ENCODE measurements at places on chromosomes 12 and 14.
A peak's percentile ranks its signal among the peaks of the same experiment; 100 is the strongest.

GRCh38 chr14:34043627-34044372 lies 92.9 kb upstream of the EGLN3 start:
- DNase-seq: peak; percentile 27

DNA sequence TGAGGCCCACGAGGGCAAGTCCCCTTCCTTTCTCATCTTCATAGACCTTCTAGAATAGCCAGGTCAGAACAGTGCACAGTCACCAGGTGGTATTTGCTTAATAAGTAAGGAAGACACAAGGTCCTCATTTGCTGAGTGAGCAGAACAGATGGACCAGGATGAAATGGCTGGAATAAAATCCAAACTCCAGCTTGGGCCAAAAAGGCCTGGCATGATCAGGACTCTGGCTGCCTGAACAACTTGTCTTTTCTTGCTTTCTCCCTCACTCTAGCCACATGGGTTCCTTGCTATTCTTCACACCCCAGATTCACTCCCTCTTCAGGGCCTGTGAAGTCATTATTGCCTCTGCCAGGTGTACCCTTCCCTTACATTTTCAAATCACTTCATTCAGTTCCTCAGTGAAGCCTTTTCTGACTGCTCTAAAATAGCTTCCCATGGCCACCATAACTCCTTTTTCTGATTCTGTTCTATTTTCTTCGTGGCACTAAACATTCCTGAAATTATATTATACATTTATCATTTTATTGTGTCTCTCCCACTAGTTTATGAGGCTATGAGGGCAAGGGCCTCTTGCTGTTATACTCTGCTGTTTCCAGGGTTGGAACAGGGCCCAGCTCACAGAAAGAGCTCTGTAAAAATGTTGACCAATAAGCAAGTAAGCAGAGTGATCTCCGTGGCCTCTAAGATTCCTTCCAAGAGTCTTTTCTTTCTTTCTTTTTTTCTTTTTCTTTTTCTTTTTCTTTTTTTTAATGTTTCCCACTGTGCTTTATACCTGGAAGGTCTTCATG lies 150.8 kb downstream of the TTC8 start:
- no peak for DNase-seq

DNA sequence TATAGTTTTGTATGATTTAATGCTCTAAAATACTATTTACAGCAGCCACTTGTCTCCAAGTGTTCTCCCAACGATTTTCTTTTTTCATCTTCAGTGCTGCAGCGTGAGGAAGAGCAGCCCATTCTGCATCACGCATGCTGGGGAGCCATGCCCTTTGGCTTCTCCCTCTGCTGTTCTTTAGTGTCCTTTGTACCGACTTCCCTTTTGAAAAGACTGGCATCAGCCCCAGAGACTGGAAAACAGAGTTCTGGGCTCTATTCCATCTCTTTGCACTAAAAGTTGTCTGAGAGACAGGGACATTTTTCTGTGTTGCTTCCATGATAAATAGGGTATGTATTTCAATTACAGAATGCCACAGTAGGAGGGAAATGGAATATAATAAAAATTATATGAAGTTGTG lies 105.1 kb downstream of the RERG start:
- DNase-seq: peak; percentile 7

- no peak for DNase-seq
These were observed 39.7 kb downstream of the PSMA6 start for GRCh38 chr14:35331605-35332516.

DNA sequence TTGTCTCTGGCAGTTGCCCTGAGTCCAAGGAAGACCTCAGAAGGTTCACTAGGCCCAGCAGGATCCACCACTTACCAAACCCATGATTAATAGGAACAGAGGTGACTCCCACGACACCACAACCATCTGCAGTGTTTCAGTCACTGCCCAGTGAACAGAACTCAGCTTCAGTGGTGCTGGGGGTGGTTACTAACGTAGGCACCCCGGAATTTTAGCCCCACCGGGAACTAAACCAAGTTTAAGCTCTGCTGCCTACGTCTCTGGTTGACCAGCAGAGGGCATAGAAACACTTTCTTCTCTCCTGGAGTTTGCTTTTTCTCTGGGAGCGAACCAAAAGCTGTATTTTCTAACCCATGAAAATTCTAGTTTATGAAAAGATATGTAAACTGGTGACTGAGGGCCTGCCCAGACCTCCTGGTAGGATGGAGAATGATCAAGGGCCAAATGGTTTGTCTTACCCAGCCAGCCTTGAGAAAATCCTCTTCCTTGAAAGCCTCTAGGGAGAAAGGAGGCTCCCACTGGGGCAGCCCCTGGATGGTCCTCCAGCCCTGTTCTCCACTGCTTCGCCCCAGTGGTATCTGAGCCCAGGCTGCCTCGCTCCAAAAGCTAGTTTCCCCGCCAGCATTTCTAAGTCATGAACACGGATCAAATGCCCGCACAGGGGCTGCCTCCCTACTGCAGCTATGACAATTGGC lies 379.8 kb downstream of the DPF3 start:
- peak; percentile 42 for DNase-seq

DNA sequence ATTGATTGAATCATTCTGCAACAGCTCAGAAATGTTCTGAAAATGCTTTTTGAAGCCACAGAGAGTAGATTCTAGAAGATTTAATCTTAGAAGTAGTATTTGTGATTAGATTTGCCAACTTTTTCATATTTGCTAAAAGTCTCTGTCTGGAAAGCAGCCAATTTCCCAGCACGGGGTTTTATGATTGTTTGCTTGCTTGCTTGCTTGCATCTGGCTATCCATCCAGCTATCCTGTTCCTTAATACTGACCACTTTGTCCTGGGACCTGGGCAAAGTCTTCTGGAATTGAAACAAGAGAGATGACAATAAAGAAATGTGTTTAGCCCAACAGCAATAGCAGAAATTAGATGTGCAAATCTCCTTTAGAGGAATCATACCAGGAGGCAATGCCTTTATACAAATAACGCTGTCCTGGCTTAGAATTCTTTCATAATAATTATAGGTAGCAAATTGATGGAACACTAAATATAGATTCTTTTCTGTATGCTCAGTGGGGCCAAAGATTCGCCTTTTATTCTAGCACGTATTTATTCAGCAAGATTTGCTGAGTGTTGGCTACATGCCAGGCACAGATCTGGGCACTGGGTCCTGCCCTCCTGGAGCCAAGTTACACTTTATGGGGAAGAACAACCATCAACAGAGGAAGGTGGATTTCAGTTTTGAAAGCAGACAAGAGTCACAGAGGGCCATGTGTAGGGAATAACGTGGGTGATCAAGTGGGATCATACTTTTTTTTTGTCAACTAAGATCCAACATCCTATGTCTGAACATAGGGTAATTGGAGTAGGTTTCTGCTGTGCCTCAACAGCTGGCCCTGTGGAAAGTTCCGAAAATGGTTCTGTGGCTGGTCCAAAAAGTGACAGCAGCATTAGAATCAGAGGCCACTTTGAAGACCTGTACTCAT lies 25.3 kb downstream of the MYBPC1 start:
- no peak for DNase-seq

GRCh38 chr14:24232645-24233537 lies at the start of gene GMPR2:
TSS of gene GMPR2 (plus strand) at chr14:24232929. CDS start at chr14:24233254, 325 bp downstream.
- no peak for DNase-seq

DNA sequence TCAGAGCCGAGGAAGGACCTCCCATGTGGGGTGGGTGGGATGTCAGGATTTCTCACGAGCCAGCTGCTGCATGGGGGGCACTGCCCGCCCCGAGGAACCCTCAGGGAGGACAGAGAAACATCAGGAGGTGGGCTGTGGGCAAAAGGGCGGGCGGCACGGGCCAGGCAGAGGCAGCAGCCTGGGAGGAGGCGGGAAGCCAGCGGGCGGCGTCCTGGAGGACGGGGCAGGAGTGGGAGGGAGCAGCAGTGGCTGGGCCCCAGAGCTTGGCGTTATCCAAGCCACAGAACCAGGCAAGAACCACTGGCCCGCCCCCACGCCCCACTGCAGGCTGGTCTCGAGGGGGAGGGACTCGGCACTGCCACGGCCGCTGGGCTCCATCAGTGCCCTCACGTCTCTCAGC lies 2.4 kb downstream of the C14orf180 start:
- DNase-seq: no peak

DNA sequence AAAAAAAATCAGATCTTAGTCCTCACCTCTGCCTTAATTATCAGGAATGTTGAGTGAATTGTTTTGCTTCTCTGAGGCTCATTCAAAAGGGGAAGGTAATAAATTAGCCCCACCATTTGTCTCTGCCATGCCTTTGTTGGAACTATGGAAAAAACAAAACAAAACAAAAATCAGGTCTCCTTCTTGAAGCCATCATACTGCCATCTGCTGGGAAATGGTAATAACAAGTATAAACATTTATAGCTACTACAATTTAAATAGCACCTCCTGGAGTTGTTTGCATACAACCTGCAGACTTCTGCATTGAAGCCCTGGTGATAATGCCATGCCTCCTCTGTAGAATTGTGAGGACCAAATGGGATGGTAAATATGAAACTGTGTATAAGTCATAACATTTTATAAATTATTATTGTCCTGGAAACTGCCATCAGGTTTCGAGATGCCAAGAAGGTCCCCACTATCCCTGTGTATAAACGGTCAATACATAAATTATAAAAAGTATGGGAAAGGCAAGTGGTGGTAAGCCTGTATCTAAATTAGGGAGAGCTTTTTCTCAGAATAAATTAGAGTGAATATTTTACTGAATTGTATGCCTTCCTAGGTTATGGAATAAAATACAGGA lies 87.2 kb upstream of the FGD4 start:
- peak; percentile 85 for DNase-seq

DNA sequence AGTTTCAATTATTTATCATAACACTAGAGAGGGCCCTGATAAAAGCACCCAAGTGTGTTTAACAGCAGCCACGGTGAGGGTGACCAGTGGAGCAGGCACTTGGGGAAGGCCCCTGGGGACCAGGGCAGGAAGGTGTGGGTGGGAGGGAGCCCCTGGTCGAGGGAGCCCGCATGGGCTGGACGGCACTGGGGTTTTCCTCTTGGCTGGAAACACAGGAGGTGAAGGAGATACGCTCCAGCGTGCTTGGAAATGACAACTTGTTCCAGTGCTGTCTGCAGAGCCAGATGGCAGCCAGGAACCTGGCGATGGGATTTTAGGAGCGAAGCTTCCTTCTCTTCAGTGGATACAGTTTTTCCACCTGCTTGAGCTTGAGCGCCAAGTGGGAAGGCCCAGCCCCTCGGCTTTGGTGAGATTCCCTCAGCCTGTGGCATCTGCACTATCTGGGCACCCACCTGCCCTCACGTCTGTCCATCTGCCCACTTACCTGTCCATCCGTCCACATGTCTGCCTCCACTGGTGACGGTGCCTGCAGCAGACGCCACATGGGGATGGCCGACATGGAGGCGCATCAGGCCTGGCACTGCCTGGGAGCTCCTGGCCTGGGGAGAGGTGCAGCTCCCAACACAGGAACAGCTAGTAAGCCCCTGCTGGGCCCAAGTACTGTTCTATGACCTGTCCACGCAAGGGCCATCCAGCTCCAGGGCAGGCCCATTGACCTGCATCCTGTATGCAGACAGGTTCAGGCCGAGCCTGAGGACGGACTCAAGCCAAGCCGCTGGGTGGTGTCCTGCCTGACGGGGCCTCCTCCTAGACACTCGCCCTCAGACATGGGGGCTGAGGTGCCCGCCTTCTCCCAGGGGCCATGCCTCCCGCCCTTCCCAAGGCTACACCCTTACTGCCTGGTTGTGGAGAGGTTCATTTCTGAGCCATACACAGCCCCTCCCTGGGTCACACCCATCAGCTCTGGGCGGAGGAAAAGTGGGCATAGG lies 192.2 kb upstream of the C14orf180 start:
- DNase-seq: no peak

Data from endothelial cell of umbilical vein (primary cell).